H7 (cell line): ENCODE measurements at places on chromosomes 1 and 21. TPM values are rescaled to one million over a fixed set of nuclear protein-coding genes. Genes with fewer than 3 reads are reported as not detected.

DLGAP3 gene
- 3.9 and 9.2 TPM in 2 replicates for total RNA-seq

CRP gene
- total RNA-seq = not detected in 2 replicates

TSEN15 gene
- 36.0 and 38.5 TPM in 2 replicates for total RNA-seq

SDE2 gene
- 34.4 and 38.4 TPM in 2 replicates for total RNA-seq

RGS1 gene
- 0.07 TPM in 1 of 2 replicates, not detected in the other for total RNA-seq

COL8A2 gene
- total RNA-seq = 1.6 TPM in 2 replicates

SPRR1A gene
- not detected in 2 replicates for total RNA-seq

CFHR1 gene
- total RNA-seq = not detected in 2 replicates

NBPF3 gene
- 19.7 and 28.0 TPM in 2 replicates for total RNA-seq

RHD gene
- 0.10 and 0.30 TPM in 2 replicates for total RNA-seq

SH3D21 gene
- total RNA-seq = 4.7 and 4.8 TPM in 2 replicates
